Germinal center (tissue), 1 donor: ENCODE measurements at places on chromosomes 5 and 9.

DNA sequence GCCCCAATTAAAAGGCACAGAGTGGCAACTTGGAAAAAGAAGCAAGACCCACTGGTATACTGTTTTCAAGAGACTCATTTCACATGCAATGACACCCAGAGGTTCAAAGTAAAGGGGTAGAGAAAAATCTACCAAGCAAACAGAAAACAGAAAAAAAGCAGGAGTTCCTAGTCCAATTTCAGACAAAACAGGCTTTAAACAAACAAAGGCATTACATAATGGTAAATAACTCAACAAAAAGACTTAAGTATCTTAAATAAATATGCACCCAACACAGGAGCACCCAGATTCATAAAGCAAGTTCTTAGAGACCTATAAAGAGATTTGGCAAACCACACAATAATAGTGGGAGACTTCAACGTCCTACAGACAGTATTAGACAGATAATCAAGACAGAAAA is 215.8 kb downstream of the SLCO4C1 start:
- DNase-seq = no peak

DNA sequence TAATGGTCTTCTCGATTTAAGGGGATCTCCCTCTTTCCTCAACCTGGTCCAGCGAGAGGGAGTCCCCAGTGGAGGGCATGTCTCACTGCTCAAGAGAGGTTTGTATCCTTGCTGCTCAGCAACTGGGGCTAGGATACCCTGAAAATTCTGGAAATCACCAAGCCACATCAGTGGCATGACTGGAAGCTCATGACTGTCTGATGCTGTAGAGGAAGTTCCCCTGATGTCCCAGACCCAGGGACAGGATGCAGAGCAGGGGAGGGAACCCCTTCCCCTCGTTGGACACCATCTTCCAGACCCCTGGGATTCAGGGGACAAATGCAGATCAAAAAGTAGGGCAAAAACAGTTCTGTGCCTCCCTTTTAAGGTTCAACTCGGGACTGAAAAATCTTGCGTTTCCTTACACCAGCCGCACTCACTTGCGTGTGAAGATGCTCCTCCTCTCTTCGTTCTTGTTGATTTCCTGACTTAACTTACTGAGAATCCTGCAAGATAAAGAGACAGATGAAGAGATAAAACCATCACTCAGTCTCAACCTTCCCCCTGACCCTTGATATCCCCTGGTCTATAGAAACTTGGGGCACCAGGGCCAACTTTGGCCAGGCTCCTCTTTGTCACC is 22.1 kb downstream of the LCP2 start:
- no peak for DNase-seq

- DNase-seq = no peak
Measured at GRCh38 chr5:2902742-2903297, 151.3 kb upstream of the IRX2 start.

- no peak for DNase-seq
Measured at GRCh38 chr9:128323212-128323730, 632 bp downstream of the COQ4 start.

- no peak for DNase-seq
Measured at GRCh38 chr5:74667396-74667795, 17.6 kb upstream of the HEXB start.

- no peak for DNase-seq
Measured at GRCh38 chr5:117488976-117489500, 914.4 kb upstream of the SEMA6A start.

DNA sequence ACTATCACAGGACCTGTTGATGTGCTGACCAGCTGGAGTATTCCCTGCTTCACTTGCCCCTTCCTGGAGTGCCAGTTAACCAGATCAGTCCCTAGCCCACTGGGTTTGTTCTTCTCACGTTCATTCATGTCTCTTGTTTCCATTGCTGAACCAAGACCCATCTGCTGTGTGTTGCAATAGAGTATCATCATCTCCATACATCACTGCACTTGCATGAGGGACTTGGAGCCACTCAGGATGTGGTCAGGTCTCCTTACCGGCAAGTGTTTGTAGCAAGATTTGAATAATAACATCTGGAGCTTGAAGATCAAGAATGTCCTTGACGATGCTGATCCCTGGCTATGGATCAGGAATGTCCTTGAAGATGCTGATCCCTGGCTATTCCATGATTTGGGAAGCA is 358.6 kb downstream of the IRX1 start:
- no peak for DNase-seq

DNA sequence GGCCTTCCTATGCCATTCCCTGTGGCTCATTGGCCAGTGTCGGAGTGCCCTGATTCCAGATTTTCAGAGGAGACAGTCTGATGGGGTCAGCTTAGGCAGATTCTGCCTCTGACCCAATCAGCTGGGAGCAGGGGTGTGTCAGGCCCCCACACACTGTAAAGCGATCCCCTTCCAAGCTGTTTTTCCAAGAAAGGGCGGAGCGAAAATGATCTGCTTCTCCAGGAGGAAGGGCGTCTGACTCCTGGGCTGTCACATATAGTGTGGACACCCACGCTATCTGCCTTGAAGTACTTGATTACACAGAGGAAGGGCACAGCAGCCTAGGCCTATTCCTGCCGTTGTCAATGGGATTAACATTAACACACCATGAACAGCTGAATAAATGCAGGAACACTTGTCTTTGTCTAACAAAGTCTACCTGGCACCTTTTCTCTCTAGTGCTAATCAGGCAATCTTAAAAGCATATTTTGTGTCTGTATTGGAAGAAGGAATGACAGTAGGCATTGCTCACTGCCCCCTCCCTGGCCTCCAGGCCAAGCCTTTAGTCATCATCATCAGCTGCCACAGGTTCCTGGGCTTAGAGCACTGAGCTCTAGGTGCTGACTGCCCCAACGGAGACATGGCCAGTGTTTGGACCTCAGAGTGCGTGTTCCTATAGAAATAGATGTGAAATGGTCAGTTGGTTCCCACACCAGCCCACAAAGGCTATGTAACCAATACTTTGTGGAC is 218.7 kb downstream of the MELK start:
- no peak for DNase-seq

- no peak for DNase-seq
Measured at GRCh38 chr5:135005076-135005475, 29.0 kb downstream of the PITX1 start.

DNA sequence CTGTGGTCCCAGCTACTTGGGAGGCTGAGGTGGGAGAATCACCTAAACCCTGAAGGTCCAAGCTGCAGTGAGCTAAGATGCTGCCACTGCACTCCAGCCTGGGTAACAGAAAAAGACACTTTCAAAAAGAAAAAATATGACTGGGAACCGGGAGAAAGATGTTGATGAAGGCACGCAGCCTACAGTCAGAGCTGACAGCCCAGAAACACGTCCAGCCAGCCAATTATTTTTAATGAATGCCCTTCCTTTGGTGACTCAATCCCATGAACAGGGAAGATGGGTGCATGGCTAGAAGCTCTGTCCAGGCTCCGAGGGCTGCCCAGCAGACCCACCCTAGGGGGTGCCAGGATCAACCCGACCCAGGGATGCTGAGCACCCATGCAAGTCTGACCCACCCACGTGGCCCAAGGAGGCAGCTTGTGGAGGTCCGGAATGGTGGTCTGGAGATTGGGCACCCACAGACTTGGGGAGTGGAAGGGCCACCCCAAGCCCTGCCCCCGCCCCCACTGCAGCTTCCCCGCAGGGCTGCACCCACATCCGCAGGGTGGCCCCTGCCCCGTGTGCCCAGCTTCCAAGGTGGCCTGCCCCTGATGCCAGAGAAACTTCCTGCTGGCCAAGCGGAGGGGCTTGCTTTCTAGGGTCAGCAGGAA is 51.0 kb downstream of the ADAMTS2 start:
- no peak for DNase-seq

GRCh38 chr5:113510836-113511451 is 2.5 kb upstream of the YTHDC2 start:
- no peak for DNase-seq

DNA sequence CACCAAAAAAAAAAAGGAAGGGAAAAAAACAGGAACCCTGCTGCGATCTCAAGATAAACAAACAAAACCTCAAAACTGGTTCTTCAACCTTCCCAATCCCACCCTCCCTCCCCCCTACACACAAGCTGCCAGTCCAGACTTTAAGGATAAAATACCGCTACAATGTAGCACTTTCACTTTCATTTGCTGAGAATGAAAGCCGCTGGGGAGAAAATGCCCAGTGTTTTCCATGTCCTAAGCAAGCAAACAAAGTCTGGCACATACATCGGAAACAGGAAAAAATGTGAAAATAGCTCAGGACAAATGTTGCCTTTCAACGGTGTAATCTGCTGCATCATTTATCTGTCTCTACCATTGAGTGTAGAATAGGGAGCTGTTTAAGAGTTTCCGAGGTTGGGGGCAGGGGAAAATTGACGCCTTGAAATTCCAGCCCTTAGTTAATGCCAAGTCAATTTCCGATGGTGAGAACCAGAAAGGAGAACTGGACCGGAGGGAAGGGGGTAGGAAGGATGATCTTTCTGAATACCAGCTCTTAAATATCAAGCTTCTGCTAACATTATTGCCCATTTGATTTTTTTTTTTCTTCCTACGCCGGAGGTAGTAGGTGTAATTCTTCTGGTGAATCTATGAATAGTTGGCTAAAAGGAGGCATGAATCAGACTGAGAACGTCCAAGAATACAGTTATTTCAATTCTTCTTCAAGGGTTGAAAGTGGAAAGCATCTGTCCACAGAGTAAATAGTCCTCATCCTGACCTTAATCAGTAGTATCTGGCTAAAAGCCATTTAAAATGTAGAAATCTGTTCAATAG is 1.2 kb upstream of the ADAMTS6 start:
- peak; percentile 13 for DNase-seq

DNA sequence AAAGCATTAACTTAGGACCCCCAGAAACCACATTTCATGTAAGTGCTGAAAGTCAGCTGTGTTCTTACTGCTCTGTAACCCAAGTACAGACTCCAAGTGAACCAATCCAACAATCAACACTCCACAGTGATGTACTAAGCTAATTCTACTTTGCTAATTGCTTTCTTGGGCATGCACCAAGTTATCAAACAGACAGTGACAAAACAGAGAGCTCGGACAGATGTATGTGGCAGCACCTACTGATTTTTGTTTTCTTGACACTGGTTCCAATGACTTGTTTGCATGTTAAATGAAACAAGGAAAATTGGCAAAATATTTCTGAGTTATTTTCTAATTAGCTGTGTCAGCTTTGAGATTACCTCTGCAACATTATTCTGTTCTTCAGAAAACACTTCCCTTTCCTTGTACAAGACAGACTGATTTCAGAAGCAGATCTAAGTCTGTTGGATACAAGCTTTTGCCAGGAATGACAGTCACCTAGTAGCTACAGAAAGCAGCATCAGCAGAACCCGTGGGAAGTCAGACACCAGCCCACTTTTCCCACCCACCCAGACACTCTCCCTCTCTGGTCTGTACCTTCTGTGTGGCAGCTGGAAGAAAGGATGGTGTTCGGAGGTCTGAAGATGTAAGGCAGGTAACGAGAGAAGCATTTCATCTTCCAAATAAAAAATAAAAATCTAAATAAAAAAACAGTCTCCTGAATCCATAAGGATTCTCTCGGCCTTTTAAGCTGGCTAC is 176.7 kb upstream of the PPP2R2B start:
- DNase-seq = no peak

GRCh38 chr5:149497357-149497756 is 53.9 kb downstream of the CSNK1A1 start:
- no peak for DNase-seq

GRCh38 chr5:59840200-59840601 is 53.3 kb downstream of the PDE4D start:
- DNase-seq = no peak

GRCh38 chr5:6206501-6206900 is 171.8 kb downstream of the MED10 start:
- no peak for DNase-seq

- no peak for DNase-seq
Measured at GRCh38 chr5:145829708-145830361, 5.3 kb downstream of the PRELID2 start.

DNA sequence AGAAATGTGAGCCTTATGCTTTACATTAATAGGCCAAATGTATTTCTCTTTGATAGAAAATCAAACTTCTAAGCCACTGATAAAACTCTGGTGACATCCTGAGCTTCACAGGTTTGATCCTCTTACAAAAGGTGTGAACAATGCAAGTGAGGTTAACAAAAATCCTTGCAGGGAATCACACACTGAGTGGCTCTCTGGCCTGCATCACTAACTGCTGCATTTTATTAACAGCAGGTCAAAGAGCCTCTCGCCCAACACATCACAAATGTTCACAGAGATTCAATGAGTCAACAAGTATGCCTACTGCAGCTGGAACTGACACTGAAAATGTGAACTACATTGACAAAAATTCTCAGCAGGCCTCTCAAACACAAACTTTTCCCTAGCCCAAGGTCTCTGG is 122.3 kb downstream of the SEMA5A start:
- DNase-seq = no peak

DNA sequence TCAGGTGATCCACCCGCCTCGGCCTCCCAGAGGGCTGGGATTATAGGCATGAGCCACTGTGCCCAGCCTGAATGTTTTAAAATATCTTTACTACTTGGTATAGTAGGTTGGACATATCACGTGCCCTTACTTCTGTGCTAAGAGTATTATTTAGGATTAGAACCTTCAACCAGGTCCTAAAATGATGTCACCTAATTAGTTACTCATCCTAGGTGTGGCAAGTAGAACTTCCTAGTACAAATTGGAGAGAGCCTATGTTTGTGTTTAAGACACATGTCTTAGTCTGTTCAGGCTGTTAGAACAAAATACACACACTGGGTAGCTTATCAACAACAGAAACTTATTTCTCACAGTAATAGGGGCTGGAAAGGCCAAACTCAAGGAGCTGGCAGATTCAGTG is 51.5 kb downstream of the ZFAND5 start:
- DNase-seq = no peak

DNA sequence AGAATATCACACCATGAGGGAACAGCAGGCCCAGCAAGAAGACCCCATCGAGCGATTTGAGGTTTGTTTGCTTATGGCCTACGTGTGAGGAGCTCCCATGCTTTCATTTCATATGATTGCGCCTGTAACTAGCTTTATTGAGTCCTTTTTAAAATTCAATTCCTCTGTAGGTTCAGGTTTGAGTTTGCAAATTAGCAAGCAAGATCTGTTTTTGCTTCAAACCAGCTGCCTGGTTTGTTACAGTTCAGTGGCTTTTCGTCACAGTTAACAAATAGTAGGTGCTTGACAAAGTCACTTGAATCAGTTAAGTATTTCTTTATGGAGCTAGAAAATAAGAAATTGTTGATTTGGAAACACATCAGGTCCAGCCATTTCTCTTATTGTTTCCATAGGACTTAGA is 56.3 kb downstream of the GPR21 start:
- DNase-seq = peak; percentile 70

DNA sequence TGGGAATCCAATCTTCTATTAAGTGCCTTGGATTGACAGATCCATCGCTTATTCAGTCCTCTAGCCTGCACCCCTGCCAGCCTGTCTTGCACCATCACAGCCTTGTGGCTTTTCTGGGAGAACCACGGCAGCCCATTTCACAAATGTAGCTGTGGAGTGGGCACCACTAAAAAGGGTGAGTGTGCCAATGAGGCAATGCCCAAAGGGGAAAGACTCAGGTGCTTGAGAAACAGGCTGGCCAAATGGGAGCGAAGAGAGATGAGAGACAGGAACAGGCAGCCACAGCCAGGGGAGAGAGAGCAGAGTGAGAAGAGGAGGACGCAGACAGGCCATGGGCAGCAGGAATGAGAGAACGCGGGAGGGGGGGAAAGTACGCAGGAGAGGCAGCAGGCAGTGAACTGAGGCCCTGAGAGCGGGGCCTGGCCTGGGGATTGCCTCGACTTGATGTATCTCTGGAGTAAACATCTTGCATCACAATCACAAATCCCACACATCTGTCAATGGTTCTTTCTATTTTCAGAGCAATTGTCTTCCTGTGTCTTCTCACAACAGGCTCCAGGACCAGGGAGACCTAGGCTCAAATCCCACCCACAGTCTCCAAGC is 173.1 kb downstream of the SYK start:
- DNase-seq = no peak
